ENCODE measurements at places on chromosomes 16 and 17. TPM values are rescaled to one million over a fixed set of nuclear protein-coding genes. Genes with fewer than 3 reads are reported as not detected.

Gene TCAP
- 3.0 TPM for total RNA-seq

Gene ALDH3A1
- 0.69 TPM for total RNA-seq

Gene TPSAB1
- total RNA-seq: not detected

Gene CDYL2
- total RNA-seq: 4.6 TPM

Gene HSD17B1
- 2.2 TPM for total RNA-seq

Gene COA3
- total RNA-seq: 57.4 TPM

Gene C17orf58
- 6.5 TPM for total RNA-seq

Gene EVI2B
- total RNA-seq: not detected

Gene TNFRSF17
- total RNA-seq: not detected

Gene CES5A
- not detected for total RNA-seq

Gene PDIA2
- 2.7 TPM for total RNA-seq

Gene SCARF1
- 2.1 TPM for total RNA-seq

Gene RTN4RL1
- 0.20 TPM for total RNA-seq

Gene FAM234A
- total RNA-seq: 133 TPM

Gene CYTH1
- 40.3 TPM for total RNA-seq

Gene CBX8
- 18.6 TPM for total RNA-seq

Gene ASPA
- 0.16 TPM for total RNA-seq
